ENCODE measurements at places on chromosomes 1 and 21.

DNA sequence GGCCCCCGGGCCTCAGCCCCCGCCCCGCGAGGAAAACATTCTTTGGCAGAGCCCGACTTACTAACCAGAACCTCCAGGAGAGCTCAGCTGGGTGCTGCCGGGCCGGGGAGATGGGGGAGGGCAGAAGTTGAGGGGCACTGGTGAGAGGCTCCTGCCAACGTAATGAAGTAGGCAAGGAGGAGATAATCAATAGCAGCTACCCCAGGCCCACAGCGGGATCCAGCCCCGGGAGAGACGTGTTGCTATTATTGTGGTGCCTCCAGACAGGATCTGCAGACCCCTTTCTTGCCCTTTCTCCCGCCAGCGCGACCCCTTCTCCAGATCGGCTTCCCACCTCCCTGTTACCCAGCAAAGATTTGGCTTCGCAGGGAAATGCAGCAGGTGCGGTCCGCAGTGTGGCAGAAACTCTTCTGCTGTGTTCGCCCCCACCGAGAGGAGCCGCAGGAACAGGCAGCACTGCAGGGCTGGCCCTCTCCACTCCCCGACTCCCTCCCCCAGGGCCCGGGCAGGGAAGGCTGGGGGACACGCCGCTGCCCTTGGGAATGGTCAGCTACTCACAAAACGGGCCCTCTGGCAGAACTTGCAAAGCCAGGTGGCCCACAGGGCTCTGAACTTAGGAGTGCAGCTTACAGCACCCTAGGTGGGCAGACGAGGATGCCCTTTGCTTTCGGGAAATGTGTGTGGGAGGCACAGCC, 1.5 kb upstream of the KCNA2 start:
- DNase-seq, result no peak

DNA sequence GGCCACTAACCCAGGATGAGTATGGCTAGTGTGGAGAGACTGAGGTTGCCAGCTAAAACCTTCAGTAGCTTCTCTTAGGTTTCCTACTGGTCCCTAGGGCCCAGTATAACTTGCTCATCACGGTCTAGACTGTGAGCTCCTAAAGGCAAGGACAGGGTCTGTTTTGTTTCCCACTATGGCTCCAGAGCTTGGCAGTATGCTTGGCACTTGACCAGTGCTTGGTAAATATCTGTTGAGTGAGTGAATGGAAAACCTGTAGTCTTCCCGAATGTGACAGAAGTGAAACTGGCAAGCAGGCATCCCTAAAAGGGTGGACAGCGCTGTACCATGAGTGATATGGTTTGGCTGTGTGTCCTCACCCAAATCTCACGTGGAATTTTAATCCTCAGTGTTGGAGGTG, 13.1 kb upstream of the PARS2 start:
- DNase-seq, result no peak

DNA sequence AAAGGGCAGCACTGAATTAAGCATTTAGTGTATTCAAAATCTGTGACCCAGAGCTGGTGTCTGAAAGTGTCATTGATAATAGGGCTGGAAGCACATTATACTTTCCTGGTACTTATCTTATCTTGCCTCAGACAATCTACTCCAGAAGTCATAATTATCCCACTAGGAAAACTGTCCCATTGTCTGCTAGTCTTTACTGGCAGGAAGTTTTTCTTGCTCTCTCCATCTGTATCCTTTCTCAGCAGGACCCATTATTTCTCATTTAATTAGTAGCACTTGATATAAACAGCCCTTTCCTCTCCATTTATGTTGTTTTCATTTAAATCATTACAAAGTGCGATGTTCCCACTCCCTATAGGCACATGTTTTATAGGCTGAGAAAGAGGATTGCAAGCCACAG, 36.5 kb upstream of the BARHL2 start:
- no peak for DNase-seq

DNA sequence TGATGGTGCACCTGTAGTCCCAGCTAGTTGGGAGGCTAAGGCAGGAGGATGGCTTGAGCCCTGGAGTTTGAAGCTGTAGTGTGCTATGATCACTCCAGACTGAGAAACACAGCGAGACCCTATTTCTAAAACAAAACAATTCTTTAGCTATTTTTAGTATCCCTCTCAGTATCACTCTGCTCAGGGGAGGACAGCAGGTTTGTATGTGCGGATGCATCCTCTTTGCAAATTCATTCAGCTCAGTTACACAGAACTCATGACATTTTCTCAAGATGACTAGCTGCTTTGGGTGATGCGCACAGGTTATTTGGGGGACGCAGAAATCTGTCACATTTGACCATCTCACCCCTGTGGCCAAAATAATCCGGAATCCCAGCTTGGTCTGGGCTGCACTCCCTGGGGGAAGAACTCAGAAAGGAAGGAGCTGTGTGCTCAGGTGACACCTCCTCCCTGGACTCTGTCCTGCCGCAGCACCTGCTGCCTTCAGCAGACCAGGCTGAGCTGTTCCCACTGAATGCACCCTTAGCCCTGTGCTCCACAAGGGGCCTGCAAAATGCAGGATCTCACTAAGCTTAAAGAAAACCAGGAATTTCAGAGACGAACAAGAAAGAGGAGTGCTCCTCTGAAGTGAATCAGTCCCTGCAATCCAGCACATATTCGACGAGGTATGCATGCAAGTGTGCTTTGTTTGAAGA, 89.5 kb upstream of the PGBD5 start:
- DNase-seq, result no peak

DNA sequence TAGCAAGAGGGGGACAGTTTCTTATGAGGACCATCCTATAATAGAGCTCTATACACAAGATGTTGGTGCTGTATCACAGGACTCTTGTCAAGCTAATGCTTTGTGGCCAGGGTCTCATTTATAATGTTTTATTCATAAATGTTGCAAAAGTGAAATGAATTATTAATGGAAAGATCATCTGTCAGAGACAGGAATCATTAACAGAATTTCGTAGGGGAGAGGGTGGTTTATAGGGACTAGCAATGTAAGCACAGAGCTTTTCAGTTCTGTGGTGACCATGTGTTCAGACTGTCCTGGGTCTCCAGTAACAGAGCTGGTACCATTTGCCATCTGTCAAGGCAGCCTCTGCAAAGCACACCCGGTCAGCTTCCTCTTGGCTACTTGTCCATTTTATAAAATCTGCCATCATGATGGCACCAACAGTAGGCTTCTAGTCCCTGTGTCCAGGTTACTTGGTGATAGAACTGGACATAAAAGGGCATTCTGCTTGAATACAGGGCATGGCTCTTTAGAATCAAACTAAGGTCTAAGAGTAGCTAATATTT, 36.2 kb downstream of the LPAR3 start:
- no peak for DNase-seq

GRCh38 chr1:7300893-7301663, 470.0 kb upstream of the VAMP3 start:
- no peak for DNase-seq

DNA sequence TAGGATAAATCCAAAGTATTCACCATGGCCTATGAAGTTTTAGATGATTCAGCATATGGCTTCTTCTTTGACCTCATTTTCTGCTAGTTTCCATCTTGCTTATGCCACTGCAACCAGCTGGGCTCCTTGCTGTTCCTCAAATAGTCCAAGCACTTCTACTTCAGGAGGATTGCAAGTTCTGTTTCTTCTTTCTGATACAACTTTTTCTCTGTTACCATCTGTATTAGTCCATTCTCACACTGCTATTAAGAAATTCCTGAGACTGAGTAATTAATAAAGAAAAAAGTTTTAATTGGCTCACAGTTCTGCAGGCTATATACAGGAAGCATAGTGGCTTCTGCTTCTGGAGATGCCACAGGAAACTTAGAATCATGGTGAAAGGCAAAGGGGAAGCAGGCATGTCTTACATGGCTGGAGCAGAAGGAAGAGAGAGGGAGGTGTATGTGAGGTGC, 20.3 kb downstream of the PTGS2 start:
- DNase-seq, result no peak

- DNase-seq, result no peak
These were observed 391.5 kb downstream of the NTNG1 start for GRCh38 chr1:107532318-107532717.

DNA sequence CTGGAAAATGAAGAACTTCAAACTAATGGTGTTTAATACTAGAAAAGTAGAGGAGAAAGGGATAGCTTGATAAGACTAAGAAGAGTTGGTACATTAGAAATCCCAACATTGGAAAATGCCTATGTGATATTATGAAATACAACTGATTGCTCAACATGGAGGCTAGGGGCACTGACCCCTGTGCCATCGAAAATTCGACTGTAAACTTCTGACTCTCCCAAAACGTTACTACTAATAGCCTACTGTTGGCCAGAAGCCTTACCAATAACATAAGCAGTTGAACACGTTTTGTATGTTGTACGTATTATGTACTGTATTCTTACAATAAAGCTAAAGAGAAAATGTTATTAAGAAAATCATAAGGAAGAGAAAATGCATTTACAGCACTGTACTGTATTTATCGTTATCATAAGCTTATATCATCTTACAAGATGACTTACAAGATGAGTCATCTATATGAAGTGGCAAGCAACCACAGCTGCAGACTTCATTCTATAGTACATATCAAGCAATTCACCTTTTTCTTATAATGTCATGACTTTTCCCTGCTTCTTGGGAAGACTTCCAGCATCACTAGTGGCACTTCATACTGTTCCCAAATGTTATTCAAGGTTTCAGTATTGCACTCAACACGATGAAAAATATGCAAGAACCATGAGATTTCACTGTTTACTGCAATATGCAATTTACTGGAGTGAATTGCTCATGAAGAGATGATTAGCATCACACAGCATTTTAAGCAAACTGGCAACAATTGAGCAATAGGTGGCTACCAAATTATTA, 12.9 kb upstream of the CTSK start:
- DNase-seq, result no peak

GRCh38 chr1:179298952-179299351, 5.4 kb downstream of the SOAT1 start:
- no peak for DNase-seq

DNA sequence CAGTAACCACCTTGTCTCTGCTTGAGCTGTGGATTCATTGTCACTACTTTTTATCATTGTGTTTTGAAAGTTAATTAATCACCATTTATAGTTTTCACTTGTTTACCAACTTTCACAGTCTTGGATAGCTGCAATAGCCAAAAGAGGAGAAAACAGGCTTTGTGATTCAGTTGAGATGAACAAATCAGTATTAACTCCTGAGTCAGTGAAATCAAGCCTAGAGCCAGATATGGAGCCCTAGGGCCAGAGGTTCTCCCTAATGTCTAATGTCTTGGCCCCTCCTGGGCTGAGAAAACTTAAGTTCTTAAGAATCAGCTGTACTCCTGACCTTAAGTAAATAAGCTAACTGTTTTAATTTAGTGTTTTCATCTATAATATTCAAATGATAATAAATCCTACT, 228.8 kb downstream of the DNM3 start:
- no peak for DNase-seq

GRCh38 chr21:43851593-43851992, 13.4 kb upstream of the AGPAT3 start:
- no peak for DNase-seq

DNA sequence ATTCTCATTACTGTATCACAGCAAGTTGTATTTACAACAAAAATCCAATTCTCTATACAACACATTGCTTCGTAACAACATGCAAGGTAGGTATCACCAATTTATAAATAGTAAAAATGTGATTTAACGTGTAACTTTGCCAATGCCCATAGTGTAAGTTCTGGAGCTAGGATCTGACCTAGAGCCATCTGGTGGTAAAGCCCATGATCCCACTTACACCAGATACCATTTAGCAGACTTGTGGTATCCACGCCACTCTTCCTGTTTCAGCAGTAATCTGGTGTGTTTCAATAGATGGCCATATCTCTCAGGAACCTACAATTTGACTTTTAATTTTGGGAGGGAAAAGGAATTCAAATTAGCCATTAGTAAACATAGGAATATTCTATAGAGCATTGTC, 10.2 kb downstream of the SETSIP start:
- no peak for DNase-seq

- DNase-seq, result no peak
These were observed 238.1 kb upstream of the VAMP3 start for GRCh38 chr1:7533006-7533405.

DNA sequence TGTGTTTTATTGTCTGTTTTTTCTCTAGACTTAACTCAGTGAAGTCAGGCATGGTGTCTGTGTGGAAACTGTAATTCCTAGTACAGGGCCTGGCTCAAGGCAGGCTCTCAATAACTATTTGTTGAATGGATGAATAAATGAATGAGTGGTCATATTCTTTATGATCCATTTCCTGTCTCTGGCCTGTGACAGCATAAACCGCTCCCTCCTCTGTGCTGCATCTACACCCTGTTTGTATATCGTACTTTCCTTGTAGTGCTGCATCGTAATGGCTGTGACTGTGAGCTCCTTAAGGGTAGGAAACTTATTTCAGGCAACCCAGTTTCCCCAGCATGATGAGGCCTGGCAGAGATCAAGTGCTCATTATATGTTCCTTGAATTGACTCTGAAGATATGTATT, 337.5 kb upstream of the USP24 start:
- no peak for DNase-seq

DNA sequence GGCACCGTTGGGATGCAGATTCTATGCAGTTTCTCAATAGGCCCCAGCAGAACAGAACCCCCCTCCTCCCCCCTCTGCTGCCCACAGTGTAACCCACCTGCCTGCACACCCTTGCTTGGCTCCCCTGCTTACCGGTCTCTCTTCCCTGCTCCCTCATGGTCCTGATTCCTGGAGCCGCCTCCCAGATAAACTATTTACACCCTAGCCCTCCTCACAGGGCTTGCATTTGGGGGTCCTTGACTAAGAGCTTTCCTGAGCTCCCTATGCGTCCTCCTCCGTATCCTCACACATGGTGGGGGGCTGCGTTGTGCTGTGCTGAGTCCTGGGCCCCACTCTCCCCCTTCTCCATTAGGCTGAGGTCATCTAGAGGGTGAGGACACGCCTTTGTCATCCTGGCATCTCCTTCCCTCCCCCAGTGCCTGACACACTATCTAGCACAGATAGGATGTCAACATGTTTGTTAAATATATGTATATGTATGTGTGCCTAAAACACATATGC, 121.9 kb downstream of the GRIK3 start:
- no peak for DNase-seq

DNA sequence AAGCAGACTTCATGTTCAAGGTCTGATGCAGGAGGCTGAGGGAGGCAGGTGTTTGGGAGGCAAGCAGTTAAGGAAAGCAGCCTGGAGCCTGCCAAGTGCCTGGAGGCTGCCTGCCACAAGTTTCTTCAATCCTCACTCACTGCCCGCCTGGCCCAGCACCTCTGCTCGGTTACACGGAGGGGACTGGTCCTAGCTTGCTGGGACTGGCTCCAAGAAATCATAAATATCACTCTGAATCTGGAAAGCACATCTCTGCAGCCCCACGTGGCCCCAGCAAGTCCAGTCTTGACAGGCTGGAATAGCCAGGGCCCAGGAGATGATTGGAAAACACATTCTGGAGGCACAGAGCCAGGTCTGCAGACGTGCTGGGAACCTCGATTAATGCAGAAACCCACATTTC, 83.9 kb downstream of the BCAR3 start:
- DNase-seq, result no peak
